Stimulated activated CD4-positive, alpha-beta T cell treated with anti-CD3 and anti-CD28 coated beads, Interleukin-12 subunit alpha, Interleukin-12 subunit beta, amount 100 ng/mL, for 48 hours (primary cell): ENCODE measurements at places on chromosomes 3 and 15.

DNA sequence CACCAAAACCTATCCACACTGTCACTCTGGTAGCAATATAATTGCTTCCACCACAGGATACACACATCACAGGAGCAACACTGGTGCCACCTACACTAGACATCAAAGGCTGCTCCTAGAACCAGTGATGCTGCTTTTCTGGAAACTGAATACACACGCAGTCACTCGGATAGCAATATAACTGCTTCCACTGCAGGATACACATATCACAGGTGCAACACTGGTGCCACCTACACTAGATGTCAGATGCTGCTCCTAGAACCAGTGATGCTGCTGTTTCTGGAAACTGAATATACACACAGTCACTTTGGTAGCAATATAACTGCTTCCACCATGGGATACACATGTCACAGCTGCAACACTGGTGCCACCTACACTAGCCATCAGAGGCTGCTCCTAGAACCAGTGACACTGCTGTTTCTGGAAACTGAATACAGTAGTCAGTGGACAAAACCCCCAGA is 6.9 kb upstream of the TNFSF10 start:
- no peak for DNase-seq

GRCh38 chr15:58771621-58772250 is 634 bp downstream of the MINDY2 start:
- DNase-seq = no peak

DNA sequence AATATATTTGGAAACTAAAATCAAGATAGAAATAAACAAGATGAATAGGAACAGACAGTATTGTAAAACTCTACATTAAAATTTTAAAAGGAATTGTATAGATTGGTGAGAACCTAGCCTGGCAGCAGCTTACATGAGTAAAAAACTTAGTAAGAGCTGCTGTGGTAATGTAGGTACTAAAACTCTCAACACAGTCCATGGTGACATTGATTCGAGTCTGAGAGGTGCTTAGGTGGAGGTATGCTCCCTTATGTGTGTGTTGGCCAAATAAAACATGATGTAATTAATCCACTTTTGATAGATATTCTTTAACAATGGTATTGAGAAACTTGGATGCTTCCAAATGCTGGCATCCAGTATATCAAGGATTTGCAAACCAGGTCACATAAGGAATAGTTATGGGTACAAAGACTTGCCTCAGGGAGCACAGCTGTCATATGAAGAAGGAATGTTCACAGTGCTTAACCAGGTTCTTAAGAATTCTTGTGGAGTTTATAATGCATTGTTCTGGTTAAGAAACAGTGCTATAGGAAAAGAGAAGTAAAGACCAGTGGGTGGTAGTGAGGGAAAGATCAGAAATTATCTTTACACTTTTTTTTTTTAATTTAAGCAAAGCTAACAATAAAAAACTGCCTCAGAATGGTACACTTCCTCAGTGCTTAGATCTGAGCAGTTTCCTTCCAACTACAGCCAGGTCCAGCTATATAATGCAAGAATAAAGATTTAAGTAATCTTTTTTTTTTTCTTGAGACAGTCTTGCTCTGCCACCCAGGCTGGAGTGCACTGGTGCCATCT is 24.6 kb upstream of the IL20RB start:
- DNase-seq = no peak

GRCh38 chr3:53114412-53115074 is 15.7 kb downstream of the RFT1 start:
- DNase-seq = no peak
